ENCODE measurements at places on chromosomes 3 and 15.

- no peak for DNase-seq
Measured at GRCh38 chr15:69524814-69525213, 72.2 kb downstream of the RPLP1 start.

DNA sequence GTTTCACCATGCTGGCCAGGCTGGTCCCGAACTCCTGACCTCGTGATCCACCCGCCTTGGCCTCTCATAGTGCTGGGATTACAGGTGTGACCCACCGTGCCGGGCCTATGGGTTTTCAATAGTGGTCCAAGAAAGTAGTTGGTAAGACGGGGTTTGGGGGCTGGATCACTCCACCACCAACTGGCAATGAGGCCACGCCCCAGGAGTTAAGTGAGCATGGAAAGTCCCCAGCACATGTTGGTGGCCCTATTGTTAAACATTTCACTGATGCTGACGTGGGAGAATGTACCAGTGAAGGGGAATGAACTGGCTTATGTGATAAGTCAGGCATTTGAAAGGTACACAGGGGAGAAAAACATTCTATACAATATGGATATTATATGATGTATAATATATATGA lies 80.4 kb downstream of the CHRD start:
- DNase-seq, result no peak

GRCh38 chr3:74897006-74897405 lies 282.5 kb upstream of the CNTN3 start:
- no peak for DNase-seq

- no peak for DNase-seq
Measured at GRCh38 chr15:63896336-63897115, 62.8 kb upstream of the HERC1 start.

GRCh38 chr3:194184801-194185200 lies 48.9 kb downstream of the HES1 start:
- DNase-seq, result no peak

- no peak for DNase-seq
Measured at GRCh38 chr15:52331490-52332240, 36.1 kb upstream of the MYO5C start.

DNA sequence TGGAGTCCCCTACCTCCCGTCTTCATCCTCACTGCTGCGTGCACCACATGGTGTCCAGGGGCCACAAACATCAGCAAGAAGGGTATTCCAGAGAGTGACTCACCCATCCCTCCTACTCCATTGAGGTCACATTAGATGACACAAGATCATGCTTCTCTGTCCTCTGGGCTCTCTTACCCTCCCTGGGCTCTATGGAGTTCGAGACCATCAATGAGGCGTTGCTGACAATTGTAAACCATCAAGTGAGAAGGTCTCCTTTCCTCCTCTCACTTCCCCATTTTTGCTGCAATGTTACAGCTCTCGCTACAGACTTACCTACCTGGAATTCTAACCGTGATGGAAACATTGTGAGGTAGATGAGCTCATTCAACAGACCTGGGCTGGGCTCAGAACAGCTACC lies 51.7 kb downstream of the HMCES start:
- DNase-seq, result no peak

GRCh38 chr3:494190-494589 lies 297.6 kb downstream of the CHL1 start:
- DNase-seq, result no peak

DNA sequence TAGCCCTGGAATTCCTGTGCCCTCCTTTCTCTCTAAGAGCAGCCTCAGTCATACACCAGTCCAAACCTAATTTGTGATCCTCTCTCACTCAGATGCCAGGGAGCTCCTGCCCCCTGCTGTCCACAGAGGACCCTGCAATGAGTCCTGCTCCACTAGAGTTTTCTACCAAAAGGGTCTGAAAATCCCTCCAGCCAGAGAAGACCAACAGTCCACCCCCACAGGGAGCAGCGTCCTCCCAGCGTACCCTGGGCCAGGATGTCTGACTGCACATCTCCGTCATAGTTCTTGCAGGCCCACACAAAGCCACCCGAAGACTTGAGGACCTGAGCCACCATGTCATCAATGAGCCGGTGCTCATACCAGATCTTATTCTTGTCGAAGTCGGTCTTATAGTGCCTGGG lies 15.4 kb downstream of the IDH2 start:
- DNase-seq, result no peak

DNA sequence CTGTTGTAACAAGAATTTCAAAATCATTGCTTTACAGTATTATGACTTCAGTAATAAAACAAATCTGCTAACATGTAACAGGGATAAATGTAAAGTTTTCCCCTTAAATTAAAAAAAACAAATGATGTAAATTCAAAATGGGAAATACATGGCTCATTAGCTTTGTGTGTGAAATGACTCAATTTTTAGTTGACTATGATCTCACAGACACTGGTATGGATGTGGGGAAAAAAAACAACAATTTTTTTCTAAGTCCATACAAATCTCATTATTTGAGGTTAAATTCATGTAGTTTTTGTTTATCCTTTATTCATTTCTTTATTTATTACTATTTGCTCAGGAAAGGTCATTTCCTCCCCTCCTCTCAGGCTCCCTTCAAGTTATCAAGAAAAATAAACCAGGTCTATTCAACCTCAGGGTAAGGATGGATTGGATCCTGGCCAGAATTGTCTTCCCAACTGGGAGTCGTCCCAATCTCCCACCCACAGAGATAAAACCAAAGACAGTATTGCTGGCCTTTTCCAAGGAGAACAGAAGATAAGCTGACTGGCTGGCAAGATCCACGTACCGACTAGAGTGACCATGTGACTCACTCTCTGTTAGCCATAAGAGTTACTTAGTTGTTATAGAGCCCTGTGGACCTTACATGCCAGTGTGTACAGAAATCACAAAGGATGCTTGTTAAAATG lies 373.3 kb downstream of the GAP43 start:
- DNase-seq, result no peak

DNA sequence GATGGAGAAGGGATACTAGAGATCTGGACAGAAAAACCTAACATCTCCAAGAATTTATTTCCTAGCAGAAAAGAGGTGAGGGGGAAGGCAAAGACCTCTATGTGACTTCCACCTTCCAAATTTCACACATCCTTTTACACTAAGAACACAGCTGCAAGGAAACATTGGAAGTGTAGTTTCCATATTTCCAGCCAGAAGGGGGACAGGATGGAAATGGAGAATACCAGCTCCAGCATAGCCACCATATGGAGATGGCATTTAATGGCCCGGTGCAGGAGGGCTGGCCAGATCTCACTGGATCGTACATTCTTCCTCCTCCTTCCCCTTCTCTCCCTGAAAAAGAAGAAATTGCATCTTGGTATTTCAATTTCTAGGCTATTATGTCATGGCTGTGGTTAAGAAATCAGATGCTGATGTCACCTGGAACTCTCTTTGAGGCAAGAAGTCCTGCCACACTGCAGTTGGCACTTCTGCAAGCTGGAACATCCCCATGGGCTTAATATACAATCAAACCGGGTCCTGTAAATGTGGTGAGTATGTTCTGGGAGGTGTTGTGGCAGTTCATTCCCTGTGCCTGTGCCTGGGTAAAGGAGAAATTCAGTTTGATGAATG lies 36.9 kb upstream of the TF start:
- no peak for DNase-seq

GRCh38 chr3:126873416-126873815 lies 109.5 kb upstream of the PLXNA1 start:
- DNase-seq, result no peak

GRCh38 chr15:54580643-54581042 lies 602.4 kb downstream of the UNC13C start:
- no peak for DNase-seq

DNA sequence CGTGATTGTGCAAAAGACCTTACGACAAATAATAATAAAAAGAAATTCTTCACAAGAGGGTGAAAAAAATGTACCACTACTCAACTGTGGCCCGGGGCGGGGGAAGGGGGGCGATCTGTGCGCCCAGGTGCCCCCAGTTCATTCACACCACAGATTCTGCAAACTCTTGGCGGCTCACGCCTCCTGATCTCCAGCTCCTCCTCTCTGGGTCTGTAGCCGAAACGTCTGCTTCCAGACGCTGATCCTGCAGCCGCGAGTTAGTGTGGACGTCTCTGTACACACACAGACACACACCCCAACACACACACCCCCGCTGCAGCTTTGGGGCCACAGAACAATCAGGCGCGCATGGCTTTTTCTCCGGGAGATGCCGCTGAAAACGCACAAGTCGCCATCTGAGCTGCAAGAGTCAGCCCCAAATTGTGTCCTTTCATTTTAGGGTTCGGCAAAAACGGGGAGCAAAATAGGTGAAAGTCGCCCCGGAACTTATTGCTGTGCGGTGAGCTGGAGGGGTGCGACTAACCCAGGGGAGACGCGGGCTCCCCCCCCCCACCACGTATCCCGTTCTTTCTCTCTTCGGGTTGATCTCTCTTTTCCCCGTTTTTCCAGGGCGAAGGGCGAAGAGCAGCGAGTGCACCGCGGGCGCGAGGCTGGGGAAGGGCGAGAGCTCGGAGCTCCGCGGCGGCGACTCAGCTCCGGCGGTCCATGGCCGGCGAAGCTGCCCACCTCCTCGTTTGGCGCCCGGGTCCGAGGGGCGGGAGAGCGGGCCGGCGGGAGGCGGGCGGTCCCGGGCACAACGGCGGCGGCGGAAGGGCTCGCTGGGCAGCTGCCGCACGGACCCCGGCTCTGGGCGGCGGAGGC lies 505 bp upstream of the WNT5A start:
- DNase-seq, result no peak

GRCh38 chr3:42872718-42873117 lies 3.0 kb downstream of the CYP8B1 start:
- no peak for DNase-seq

- DNase-seq, result no peak
Measured at GRCh38 chr15:63598473-63599400, 1.6 kb downstream of the FBXL22 start.

DNA sequence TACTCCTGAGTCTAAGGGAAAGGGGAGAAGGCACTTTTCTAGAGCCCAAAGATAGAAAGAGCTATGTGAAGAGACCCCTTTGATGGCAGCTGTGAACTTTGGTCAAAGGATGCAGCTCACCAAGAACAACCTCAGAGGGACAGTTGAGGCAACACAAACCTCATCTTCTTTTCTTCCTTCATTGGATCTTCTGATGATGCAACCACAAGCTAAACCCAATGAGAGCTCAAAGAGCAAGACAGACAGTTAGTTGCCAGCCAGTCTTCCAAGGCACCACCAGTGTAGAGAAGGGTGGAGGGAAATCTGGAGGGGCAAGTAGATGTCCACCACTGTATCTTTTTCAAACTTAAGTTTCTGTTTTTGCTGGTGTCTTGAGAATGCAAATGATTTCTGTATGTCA lies 10.4 kb upstream of the MNS1 start:
- no peak for DNase-seq

DNA sequence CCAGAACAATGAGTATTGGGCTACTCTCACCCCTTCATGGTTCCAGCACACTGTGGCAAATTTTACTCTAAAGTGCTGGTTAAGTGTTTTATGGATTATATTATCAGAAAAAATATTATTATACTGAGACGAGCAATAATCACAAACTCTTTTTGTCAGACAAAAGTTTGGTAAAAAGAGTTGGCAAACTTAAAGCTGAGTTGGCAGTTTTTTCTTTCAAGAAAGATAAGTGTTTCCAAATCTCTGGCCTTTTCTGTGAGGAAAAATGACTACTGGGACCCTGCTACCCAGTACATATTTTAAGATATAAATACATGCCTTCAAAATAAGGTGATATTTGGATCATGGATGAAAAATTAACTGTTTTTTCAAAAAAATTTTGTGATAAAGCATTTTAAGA lies 471.5 kb upstream of the IL12A start:
- no peak for DNase-seq

DNA sequence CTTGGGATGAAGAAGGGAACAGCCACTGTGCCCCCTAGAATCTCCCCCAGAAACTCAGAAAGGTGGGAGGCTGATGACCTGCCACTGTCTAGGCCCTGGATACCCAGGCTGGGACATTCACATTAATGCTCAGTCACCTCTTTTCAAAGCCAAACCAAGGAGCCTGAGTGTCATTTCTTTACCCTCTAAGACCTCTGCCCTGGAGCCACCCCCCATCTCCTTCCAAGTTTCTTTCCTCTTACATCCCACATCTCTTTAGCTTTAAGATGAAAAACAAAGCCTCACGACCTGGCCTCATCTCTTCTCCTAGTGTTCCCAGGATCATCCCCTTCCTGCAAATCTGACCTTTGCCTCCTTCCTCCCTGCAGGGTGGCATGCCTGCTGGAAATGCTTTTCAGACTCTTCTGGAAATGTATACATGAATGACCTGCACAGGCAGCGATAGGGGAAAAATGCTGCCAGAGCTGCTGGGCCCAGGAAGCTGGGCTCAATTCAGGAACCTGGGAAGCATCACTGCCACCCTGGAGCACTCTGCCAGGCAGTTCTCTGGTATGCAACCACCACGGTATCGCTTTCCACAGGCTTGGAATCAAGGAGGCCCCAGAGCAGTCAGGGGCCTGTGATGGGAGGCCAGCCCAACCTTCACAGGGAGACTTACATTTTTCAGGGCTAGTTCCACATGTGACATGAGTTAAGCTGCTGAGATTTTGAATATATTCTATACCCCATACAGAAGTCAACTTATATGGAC lies 67.6 kb downstream of the DAPK2 start:
- no peak for DNase-seq

DNA sequence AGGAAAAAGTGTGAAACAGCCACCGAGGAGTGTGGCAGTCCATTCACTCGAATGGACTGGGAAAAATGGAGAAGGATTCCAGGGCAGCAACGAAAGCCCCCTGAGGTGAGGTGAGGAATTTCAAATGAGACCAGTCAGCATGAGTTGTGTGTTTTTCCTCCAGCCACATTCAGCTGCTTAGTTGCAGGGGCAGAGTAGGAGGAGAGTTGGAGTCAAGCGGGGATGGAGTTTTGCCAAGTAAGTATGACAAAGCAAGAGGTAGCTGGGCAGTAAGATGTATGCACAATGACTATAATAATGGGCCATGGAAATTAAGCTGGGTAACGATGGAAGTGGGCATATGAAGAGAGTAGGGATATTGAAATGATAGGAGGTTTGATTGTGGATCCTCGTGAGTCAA lies 64.4 kb downstream of the CCDC54 start:
- no peak for DNase-seq

- DNase-seq, result no peak
Measured at GRCh38 chr3:81764665-81765064, 3.2 kb upstream of the GBE1 start.

- no peak for DNase-seq
Measured at GRCh38 chr3:188855675-188856074, 316.1 kb upstream of the TPRG1 start.

DNA sequence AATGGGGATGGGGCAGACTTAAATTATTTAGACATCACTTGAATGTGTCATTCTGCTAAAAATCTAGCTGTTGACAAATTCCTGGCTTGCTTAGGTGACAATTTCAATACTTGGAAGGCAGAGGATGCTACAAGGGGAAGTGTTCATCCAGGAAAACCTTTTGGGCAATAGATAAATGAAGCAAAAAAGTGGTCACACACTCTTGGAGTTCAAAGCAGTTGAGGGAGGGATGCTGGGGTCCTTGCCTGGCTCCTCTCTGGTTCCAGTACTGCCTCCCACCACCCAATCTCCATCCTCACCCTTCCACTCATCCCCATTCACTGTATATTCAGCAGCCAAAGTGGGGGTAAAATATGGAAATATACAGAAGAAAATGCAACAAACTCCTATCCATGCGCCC lies 52.6 kb upstream of the FRMD4B start:
- DNase-seq, result no peak

GRCh38 chr3:100833483-100833882 lies 124.2 kb downstream of the TFG start:
- DNase-seq, result no peak

Measured in NCI-H446 treated with DMSO at 0.1 percent for 48 hours (cell line).